ENCODE measurements at places on chromosomes 4 and X.

- no peak for DNase-seq
Measured at GRCh38 chr4:150852216-150852615, 162.9 kb downstream of the LRBA start.

- no peak for DNase-seq
Measured at GRCh38 chr4:165580351-165580905, 201.6 kb downstream of the CPE start.

- DNase-seq, result no peak
Measured at GRCh38 chr4:108831886-108832285, 69.0 kb upstream of the ETNPPL start.

GRCh38 chr4:128155874-128156456 lies 94.9 kb downstream of the LARP1B start:
- no peak for DNase-seq

- no peak for DNase-seq
Measured at GRCh38 chr4:164894702-164895101, 17.7 kb downstream of the APELA start.

DNA sequence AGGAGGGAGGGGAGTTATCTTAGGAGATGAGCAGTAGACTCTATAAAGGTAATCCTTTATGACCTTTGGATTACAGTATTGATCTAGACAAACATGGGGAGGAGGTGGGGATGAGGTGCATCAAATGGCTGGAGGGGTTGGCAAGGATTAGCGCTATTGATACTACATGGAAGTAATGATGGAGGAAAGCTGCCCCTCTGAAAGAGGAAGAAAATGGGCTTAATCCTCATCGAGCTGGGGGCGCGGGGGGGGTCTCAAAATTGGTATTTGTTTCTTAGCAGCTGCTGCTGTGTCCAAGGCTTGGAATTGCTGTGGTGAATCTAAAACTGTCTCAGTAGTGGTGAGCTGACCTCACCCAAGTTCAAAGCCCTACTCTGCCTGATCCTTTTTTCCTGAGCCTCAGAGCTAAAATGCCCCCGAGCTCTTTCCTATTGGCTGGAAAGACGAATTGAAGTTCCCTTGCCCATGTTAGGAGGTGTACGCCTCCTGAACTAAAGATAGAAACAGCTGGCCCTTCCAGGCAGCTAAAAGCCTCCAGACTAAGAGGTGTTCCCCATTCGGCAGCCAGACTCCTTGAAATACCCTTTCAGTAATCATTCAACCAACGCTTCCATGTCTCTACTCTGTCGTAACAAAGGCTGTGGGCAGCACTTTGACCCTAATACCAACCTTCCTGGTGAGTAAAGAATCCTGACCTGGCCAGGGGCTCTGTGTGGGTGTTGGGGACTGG lies at the start of gene ITGB1BP2:
ITGB1BP2 (plus strand) TSS at position 556 of the 730 bp plus-strand sequence; CDS start at position 613, 57 bp downstream.
- DNase-seq, result no peak

DNA sequence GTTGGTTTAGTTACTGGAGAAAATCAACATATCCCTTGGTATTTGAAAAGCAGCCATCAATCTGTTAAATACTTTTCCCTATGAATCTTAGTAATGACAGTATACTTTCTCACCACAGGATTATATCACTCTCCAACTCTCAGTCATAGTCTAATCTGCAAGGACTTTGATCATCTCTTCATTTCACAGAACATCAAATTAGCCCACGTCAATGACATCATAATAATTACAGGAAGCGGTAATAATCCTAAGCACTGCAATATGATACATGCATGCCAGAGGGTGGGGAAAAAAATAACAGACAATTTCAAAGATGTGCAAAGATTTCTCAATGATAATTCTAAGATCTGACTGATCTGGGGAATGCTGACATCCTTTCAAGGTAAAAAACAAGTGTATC lies 404.1 kb downstream of the GPM6A start:
- no peak for DNase-seq

GRCh38 chr4:55866290-55866907 lies 13.0 kb downstream of the EXOC1 start:
- no peak for DNase-seq

DNA sequence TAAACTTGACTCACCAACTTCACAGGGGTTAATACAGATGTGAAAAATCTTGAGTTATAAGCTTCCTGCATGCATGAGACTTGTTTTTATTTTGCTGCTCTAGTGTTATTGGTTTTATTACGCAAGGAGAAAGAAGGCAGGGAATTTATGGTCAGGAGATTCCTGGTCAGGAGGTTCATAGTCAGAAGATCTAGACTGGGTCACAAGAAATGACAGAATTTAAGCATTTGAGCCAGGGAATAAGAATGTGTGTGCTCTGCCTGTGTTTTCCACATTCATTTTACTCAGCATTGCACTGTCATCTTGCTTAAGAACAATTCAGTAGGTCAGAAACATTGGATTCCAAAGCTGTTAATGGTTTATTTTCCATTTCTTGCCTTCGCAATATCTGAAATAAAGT lies 2522.1 kb downstream of the ARAP2 start:
- no peak for DNase-seq

DNA sequence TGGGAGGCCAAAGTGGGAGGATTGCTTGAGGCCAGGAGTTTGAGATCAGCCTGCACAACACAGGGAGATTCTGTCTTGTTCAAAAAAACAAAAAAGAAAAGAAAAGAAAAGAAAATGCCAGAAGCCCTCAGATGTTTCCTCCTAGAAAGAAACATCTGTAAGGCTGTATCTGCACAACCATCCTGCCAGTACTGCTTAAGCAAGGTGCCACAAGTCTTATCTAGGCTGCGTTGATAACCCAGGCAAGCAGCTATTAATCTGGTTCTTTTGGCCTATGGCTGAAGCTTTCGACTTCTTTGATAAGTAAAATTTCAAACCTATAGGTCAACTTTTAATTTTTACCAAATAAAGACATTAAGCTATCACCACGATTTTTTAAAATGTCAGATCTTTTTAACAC lies 3.1 kb downstream of the COX18 start:
- DNase-seq, result no peak

DNA sequence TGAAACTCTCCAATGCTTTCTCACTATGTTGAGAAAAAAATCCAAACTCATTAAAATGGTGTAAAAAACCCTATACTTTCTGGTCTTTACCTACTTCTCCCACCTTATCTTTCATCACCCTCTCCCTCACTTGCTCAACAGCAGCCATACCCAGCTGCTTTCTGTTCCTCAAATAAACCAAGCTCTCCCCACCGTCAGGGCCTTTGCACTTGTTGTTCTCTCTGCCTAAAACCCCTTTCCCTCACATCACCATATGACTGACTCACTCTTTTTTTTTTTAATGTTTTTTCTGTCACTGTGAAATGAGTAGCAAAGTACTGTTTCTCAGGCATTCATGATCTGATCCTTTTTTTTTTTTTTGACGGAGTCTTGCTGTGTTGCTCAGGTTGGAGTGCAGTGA lies 122.3 kb upstream of the TMEM164 start:
- DNase-seq, result no peak

DNA sequence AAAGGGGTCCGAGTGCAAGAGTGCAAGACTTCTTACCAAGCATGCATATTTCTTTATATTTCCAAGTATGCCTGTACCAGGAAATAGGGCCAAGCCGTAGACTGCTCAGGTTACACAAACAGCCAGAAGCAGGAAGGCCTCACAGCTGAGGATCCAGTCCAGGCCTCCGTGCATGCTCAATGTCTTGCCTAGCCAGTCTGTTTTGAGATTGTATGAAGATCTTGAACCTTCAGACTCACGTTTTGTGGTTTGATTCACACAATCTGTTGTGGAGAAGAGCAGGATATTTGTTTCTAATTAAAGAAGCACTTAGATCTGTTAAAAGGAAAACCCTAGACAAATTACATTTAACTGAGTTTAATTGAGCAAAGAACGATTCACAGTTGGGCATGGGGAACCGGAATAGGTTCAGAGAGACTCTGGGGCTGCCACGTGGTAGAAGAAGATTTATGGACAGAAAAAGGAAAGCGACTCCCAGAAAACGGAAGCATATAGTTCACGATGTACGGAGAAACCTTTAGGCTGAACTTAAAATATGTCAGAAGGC lies 1.2 kb downstream of the MGST2 start:
- no peak for DNase-seq

- DNase-seq, result no peak
Measured at GRCh38 chrX:112818114-112819007, 22.3 kb downstream of the AMOT start.

DNA sequence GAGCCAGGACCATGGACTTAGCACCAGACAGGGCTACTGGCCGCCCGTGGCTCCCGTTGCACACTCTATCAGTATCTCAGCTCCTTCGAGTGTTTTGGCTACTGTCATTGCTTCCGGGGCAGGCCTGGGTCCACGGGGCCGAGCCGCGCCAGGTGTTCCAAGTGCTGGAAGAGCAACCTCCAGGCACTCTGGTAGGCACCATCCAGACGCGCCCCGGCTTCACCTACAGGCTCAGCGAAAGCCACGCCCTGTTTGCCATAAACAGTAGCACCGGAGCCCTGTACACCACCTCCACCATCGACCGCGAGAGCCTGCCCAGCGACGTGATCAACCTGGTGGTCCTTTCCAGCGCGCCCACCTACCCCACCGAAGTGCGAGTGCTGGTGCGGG lies 1.6 kb downstream of the FAT4 start:
- no peak for DNase-seq

DNA sequence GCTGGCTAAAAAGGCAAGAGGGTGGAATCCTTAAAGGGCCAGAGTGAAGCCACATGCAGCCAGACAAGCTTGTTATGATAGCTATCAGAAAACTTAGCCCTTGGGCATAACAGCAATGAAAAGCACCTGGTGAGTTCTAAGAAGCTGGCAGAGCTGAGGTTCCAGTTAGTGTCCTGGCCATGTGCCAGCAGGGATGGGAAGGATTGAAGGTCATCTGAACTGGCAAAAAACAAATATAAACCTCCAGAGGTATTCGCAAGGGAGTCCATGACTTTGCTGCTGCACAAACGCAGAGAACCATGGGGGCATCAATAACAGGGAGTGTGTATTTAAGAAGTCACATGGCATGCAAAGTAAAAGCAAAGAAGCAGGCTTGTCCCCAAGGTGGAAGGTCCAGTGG lies 208.9 kb downstream of the FAM47A start:
- no peak for DNase-seq

- DNase-seq, result no peak
Measured at GRCh38 chr4:1202526-1203011, 30.2 kb upstream of the SPON2 start.

- no peak for DNase-seq
Measured at GRCh38 chr4:37978248-37978924, 18.2 kb downstream of the PTTG2 start.

GRCh38 chr4:143598816-143599215 lies 85.3 kb downstream of the SMARCA5 start:
- DNase-seq, result no peak

DNA sequence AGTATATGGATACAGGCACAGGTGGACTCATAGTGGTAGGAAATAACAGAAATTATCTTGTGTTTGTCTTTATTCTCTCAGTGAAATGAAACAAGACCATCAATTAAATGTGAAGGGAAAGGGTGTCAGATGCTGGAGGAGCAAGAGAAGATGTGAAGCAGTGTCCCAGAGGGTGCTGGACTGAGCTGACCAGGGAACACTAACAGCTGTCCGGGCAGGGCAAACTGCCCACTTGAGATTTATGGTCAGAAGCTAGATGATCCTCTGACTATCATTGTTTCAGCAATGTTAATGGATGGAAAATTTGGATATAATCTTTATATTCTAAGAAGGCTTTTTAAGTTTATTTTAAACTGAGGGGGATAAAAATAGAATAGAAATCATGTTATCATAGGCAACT lies 267.2 kb upstream of the SLC7A11 start:
- no peak for DNase-seq

DNA sequence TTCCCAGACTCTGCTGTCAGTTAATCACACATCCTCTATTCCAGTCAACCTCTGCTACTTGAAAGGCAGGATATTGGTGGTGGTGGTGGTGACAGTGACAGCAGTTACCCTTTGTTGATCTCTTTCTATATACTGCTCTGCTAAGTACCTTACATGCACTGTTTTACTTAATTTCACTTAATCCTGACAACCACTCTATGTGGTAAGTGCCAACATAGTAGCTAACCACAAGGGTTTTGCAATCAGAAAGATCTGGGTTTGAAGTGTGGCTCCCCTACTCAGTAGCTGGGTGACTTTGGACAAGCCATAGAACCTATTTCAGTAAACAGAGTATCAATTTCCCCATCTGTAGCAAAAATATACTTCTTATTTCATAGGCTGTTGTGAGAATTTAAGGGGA lies 24.2 kb upstream of the F9 start:
- DNase-seq, result no peak

GRCh38 chr4:74374561-74375327 lies 9.8 kb downstream of the EREG start:
- DNase-seq, result no peak

GRCh38 chr4:180949424-180950213 lies 1293.6 kb upstream of the TENM3 start:
- no peak for DNase-seq

DNA sequence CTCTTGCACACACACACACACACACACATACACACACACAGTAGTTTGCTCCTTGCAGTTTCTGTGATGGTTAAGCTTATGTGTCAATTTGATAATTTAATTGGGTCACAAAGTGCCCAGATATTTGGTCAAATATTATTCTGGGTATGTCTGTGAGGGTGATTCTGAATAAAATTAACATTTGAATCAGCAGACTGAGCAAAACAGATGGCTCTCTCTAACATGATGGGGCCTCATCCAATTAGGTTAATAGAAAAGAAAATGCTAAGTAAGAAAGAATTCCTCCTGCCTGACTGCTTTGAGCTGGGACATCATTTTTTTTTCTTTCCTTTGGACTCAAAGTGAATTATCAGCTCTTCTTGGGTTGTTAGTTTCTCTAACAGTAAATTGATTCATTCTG lies 191.2 kb upstream of the INTU start:
- no peak for DNase-seq

DNA sequence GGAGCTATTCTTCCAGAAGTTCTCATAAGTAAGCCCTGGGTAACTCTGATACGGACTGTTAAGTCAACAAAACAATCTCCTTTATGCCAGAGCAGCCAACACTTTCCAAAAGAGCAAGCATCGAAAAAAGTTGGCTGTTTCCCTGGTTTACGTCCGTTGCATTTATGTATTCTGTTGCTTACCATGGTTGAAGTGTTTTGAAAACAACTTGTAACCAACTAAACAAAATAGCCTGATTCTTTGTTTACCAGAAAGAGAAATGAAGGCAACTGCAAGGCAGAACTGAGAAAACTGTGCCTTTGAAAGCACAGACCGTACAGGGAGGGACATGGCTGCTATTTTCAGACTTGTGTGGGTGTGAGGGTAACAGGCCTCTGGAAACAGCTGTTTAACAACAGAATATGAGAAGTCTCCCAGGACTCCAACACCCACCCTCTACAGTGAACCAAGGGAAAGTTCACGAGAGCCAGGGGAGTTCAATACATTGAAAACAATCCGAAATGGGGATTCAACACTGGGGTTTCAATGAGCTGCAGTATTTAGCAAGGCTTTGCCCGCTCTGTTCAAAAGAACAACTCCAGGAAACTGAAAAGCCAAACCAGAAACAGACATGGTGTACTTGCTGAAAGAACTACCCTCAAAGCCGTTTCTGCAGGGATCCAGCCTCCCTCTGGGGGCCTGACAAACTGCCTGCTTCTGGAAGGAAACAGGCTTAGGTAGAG lies 95.8 kb upstream of the EGFL6 start:
- no peak for DNase-seq
